Fibroblast of lung (primary cell): ENCODE measurements at places on chromosomes 5 and 9.

DNA sequence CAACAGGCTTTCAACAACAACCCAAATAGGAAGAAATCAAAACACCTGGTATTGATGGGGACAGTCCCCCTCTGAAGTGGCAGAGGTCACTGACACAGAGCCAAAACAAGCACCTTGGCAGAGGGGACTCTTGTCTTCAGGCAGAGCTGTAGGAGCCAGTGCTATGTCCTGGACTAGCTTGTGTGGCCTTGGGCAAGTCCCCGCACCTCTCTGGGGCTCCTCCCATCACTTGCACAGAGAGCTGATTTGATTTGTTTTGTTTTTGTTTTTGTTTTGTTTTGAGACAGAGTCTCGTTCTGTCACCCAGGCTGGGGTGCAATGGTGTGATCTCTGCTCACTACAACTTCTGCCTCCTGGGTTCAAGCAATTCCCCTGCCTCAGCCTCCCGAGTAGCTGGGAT, 100.8 kb downstream of the C9orf50 start:
- no peak for DNase-seq

DNA sequence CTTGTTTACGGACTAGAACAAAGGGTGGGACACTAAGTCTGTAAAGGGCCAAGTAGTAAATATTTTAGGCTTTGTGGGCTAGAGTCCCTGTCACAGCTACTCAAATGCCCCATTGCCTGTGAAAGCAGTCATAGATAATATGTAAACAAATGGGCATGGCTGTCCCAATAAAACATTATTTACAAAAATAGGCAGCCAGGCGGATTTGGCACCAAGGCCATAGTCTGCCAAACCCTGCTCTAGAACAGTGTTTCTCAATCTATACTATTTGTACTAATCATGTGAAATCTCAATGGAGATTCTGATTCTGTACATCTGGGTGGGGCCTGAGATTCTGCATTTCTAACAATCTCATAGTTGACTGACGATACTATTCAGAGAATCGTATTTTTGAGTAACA, 92.0 kb downstream of the RFX3 start:
- DNase-seq = no peak

- peak; percentile 93 for DNase-seq
Measured at GRCh38 chr5:149211566-149211965, 60.1 kb upstream of the AFAP1L1 start.

DNA sequence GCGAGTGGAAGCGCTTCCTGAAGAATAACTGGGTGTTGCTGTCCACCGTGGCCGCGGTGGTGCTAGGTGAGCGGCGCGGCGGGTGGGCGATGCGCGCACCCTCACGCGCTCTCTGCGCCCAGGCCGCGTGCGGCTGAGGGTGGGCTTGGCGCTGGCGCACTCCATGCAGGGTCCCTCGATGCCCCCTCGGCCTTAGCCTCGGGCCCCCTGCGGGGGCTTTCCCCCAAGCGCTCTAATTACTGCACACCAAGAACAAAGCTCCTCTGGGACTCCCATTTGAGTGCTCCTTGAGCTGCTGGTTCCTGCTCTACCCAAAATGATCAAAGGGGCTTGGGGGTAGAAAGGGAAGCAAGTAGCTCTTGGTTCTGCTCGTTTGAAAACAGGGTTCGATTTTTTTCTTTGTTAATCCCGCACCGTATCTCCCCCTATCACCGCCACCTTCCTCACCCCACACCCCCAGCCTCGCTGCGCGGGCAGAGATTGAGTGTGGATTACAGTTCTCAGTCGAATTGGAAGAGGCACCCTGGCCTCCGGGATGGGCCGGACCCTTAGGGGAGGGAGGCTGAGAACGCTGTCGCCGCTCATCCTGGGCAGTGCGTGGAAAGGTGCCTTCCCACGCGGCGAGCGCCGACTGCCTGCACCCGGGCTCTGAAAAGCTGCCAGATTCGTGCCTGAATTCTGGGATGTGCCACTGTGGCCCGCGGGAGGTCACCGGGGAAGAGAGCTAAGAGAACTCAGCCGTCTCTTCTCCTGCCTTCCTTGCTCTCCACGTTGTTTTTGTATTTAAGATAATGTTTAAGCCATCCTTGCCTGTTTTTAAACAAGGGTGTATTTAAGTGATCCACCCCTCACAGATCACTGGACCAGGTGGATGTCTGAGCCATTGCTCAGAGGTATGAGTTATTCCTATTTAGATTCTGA, 697 bp downstream of the SLC1A1 start:
- no peak for DNase-seq

DNA sequence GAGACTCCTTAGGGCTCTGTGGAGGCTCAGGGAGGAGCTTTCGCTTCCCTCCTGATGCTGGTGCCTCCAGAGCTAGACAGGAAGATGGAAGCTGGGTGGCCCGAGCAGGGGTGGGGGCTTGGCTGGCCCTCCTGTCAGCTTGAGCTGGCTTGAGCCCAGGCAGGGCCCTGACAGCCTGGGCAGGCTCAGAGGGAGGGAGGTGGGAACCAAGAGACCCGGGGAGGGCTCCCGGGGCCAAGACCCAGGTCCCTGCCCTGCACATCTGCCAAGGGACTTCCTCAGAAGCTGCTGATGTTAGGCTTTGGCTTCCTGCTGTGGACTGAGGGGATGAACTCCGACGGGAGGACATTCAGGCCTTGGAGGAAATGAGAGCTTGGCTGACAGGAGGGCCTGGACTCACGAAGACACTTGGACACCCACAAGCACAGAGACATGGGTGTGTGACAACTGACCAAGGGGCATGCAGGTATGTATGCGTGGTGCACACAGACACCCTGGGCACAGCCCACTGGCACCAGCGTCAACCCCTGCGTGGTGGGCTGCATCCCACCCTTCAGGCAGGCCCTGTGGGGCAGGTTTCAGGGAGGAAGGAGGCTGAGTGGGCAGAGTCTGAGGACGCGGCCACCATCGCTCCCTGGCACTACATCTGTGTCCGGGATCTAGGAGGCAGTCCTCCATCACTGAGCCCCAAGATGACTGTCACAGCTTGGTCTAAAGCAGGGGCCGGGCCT, 1.7 kb upstream of the LTC4S start:
- no peak for DNase-seq

GRCh38 chr9:4985386-4986266, 554 bp downstream of the JAK2 start:
- peak; percentile 57 for DNase-seq

DNA sequence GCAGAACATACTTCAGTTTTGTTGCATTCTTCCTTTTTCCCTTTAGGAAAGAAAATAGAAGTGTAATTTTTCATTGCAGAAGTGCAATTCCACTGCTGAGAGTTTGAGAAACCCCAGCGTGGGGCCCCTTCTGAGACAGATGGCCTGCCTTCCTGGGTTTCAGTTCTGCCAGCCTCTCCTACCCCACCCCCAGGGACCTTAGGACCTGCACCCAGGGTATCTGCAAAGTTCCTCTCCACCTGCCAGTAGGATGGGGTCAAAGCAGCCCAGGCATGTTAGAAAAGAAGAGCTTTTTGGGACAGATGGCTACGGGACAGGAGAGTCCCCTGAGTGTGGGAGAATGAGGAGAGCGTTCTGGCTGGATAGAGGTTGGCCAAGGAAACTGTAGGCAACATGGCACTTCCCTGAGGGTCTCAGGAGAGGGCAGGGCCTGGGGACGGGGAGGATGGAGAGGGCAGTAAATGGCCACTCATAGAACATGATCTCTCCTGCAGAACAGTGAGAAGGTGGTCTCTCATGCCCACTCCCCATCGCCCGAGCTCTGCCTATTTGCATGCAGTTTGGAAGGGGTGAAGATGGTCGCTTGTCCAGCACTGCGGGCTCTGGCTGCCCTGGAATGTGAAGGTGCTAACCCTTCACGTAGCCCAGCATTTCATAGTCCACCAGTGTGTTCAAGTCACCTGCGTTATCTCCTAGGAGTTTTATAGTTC, at the start of gene TIFAB:
TIFAB (minus strand) TSS at position 31 of the 710 bp plus-strand sequence. CDS start 2,412 bp downstream, outside the sequence.
- DNase-seq = no peak

DNA sequence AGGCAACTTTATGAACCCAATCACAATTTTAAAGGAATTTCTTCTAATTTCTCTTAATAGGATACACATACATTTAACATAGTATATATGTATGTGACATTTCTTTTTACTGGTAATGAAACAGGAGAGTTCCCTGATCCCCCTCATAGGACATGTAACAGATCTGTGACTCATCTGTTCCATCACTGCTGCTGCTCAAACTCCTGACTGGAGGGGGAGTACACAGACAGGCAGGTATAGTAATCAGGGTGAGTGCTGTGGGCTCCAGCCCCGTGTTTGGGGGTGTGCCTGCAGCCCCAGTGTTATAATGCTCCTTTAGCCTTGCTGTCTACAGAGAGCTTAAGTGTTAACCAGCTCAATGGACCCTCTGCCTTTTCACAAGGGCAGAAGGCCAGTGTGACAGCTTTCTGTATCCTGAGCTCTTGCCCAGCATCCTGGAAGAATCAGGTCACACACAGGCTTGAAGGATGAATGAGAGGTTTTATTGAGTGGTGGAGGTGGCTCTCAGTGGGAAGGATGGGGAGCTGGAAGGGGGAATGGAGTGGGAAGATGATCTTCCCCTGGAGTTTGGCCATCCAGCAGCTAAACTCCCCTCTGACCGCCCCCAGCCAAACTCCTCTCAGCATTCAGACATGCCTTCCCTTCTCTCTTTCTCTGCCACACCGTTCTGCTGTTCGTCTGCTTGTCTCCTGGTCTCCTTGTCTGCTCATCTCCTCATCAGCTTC, 161.3 kb downstream of the ZNF608 start:
- DNase-seq = no peak

- DNase-seq = peak; percentile 92
Measured at GRCh38 chr5:137217599-137218200, 281.4 kb downstream of the SPOCK1 start.

GRCh38 chr5:40909264-40909663, at the start of gene C7:
TSS of gene C7 (plus strand) at chr5:40909497. CDS start at chr5:40909611, 114 bp downstream.
- DNase-seq = no peak

- DNase-seq = peak; percentile 33
Measured at GRCh38 chr9:76537150-76537646, 78.2 kb downstream of the GCNT1 start.

GRCh38 chr9:76232861-76233489, 161.3 kb downstream of the RFK start:
- no peak for DNase-seq

DNA sequence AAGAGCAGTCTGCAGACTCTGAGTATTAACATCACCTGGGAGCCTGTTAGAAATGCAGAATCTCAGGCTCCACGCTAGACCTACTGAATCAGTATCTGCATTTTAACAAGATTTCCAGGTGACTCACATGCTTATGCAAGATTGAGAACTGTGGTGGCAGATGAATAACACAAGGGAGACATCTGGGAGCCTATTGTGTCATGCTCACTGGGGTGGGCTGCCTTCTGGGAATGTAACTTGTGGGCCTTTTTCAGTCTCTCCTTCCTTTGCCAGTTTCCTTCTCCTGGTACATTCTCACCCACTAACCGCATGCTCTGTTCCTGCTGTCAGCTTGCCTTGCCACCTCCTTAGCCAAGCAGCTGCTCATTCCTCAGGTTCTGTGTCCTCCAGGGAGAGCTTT, 176.6 kb upstream of the C9orf72 start:
- DNase-seq = peak; percentile 6

GRCh38 chr5:50744776-50745175, 78.3 kb downstream of the PARP8 start:
- peak; percentile 71 for DNase-seq

GRCh38 chr9:22622815-22623214, 176.2 kb downstream of the DMRTA1 start:
- DNase-seq = peak; percentile 79

GRCh38 chr5:146340260-146341081, 1.8 kb downstream of the POU4F3 start:
- DNase-seq = peak; percentile 68

- DNase-seq = no peak
Measured at GRCh38 chr5:124639095-124639665, 107.3 kb downstream of the ZNF608 start.

GRCh38 chr9:5557606-5558587, 47.6 kb downstream of the PDCD1LG2 start:
- DNase-seq = peak; percentile 35

GRCh38 chr5:67693956-67694809, 497.6 kb upstream of the CD180 start:
- DNase-seq = peak; percentile 44

DNA sequence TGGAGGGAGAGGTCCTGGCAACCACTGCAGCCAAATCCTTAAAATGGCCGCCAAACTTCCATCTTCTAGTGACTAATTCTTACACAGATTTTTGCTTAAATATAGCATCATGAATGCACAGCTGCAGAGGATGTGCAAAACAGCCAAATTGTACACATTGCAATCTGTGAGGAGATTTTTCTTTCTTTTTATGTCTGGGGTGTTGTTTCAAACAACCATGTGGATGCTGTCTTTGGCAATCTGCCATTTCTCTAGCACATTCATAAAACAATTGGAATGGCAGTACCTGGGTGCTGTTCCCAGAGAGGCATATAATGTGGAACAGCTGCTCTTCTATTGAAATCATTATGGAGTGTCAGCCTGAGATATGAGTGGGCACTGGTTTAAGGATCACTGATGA, 1082.9 kb upstream of the SEMA6A start:
- DNase-seq = peak; percentile 0

DNA sequence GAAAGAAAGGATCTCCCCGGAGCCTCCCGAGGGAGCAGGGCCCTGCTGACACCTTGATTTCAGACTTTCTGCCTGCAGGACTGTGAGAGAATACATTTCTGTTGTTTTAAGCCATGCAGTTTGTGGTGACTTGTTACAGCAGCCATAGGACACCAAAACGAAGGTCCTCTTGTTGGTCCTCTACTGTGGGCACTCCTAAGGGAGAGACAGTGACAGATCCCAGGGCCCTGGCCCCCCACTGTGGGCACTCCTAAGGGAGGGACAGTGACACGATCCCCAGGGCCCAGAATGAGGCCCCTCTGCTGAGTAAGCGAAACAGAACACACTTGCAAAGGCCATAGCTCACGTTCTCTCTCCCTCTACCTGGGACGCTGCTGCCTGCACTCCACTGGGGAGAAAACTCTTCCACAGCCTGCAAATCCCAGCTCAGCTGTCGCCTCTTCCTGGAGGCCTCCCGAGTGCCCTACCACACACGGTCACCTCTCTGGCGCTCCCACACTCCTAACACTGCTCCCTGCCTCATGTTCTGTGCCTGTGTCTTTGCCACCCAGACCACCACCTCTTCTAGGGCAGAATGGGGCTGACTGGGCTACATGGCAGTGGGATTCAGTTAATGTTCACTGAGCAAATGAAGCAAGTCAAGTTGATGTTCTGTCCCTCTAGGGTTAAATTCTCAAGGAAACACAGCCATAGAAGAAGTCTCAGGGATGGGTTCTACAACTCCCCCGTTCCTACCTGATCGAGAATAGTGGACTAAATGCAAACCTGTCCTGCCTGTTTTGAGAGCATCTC, 23.8 kb downstream of the ANKS6 start:
- DNase-seq = no peak

DNA sequence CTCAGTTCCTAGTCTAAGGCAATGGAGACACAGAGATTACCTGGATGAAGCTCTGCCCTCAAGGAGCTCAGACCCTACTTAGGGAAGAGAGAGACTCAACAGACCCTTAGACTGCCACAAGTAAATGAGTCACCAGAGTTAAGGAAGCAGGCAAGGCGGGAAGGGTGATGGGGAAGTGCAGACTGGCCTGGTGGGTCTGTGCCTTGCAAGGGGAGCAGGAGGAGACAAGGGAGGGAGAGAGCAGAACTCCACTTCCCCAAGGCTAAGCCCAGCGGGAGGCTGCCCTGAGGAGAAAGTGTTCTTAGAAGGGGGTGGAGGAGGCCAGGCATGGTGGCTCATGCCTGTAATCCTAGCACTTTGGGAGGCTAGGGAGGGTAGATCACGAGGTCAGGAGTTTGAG, 83.7 kb downstream of the HRH2 start:
- DNase-seq = no peak
